Neural crest cell (in vitro differentiated cells): ENCODE measurements at places on chromosomes 5 and 9. TPM values are rescaled to one million over a fixed set of nuclear protein-coding genes. Genes with fewer than 3 reads are reported as not detected.

DNA sequence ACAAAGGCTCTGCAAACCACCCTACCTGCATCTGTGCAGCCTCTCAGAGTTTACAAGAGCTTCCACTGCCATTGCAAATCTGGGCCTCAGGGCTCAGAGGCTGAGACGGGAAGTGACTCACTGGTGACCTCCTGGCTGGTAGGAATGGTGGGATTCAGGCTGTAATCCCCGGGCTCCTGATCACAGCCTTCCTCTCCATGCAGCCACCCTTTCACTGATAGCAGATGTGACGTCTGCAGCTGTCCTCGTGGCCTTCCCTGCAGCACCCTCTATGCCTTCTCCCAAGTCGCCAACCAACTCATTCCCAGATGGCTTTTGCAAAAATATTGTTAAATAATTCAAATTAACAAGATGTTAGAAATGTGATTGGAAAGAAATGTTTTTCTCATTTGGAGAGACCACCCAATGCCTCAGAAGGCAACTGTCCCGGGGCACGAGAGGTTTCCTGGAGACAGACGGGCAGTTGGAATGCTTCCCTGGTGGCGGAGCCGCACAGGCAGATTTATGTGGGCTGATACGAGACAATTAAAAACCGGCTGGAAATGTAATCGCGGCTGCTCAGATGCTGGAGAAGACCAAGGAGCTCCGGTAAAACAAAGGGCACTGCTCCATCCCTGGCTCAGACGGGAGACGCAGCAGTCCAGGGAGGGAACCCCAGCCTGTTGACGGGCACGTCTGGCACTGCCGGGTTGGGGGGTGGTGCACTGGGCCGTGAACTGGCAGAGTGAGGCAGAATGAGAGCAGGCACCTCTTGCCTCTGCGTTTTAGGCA, 34.4 kb upstream of the SLC25A51 start:
- H3K4me1 ChIP-seq = peaks cover 39% of the 10 kb centered on the region
- H3K27me3 ChIP-seq = peaks cover 4% of the 10 kb centered on the region
- peak overlapping the region; percentile 39 for H3K4me3 ChIP-seq
- no peak for DNase-seq
- H3K36me3 ChIP-seq = no peaks in the 10 kb centered on the region
- H3K27ac ChIP-seq = peak overlapping the region; percentile 64

Gene RETREG1
- 4.6 and 6.2 TPM in 2 replicates for total RNA-seq

Gene RNF208
- total RNA-seq = 9.7 and 10.1 TPM in 2 replicates

DNA sequence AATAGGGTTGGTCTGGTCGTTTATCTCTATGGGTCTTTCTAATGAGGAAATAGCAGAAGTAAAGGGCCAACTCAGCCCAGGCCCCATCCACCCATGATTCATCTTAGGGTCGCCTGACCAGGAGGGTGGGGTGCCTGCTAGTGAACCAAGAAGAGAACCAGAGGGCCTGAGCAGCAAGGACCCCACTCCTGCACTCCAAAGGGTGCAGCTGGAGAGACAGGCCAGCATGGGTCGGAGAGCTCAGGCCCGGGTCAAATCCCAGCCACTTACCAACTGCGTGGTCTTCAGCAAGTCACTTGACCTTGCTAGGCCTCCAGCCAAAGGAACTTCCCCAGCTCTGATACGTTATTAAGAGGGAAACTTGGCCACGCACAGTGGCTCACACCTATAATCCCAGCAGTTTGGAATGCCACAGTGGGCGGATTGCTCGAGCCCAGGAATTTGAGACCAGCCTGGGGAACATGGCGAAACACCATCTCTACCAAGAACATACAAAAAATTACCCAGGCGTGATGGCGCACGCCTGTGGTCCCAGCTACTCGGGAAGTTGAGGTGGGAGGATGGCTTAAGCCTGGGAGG, 4.3 kb downstream of the BBLN start:
- peak overlapping the region; percentile 64 for H3K4me3 ChIP-seq
- H3K36me3 ChIP-seq = peaks cover 14% of the 10 kb centered on the region
- no peak overlapping the region for H3K27ac ChIP-seq
- no peaks in the 10 kb centered on the region for H3K27me3 ChIP-seq
- peaks cover 5% of the 10 kb centered on the region for H3K4me1 ChIP-seq
- DNase-seq = no peak

GRCh38 chr5:95252801-95253200, 32.1 kb downstream of the MCTP1 start:
- H3K4me3 ChIP-seq = no peak overlapping the region
- no peaks in the 10 kb centered on the region for H3K4me1 ChIP-seq
- H3K36me3 ChIP-seq = no peaks in the 10 kb centered on the region

GRCh38 chr5:180463916-180464602, 30.1 kb upstream of the CNOT6 start:
- no peak overlapping the region for H3K4me3 ChIP-seq
- H3K4me1 ChIP-seq = no peaks in the 10 kb centered on the region
- no peaks in the 10 kb centered on the region for H3K27me3 ChIP-seq
- no peak for DNase-seq
- no peaks in the 10 kb centered on the region for H3K36me3 ChIP-seq
- no peak overlapping the region for H3K27ac ChIP-seq

DNA sequence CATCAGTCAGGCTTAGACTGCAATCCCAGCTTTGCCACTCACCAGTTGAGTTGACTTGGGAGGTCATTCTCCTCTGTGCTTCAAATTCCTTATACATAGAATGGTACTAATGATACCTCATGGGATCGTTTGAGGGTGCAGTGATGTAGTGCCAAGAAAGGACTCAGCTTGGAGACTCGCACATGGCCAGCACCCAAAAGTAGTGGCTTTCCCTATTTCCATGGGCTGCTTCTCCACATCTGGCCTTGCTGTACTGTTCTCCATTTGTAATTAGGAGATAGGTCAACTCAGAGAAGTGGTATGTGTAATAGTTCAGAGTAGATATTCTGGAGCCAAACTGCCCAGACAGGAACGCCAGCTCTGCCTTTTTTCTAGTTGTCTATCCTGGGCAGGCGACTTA, 5.5 kb downstream of the CCL19 start:
- peaks cover 4% of the 10 kb centered on the region for H3K4me1 ChIP-seq
- no peak overlapping the region for H3K4me3 ChIP-seq
- no peak overlapping the region for H3K27ac ChIP-seq
- DNase-seq = no peak
- H3K27me3 ChIP-seq = no peaks in the 10 kb centered on the region

Gene BHMT
- not detected in 2 replicates for total RNA-seq

Gene LSM11
- 10.4 and 11.3 TPM in 2 replicates for total RNA-seq

DNA sequence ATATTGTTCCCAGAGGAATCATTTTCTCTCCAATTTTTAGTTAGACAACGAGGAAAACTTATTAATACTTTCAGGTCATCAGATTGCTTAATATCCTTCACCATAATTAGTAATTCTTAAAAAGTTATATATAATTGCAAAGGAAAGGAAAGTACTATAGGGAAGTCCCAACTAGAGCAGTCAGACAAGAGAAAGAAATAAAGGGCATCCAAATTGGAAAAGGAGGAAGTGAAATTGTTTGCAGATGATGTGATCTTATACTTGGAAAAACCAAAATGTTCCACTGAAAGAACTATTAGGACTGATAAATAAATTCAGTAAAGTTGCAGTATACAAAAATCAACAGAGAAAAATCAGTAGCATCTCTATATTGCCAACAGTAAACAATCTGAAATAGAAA, 223.5 kb upstream of the MEF2C start:
- no peaks in the 10 kb centered on the region for H3K27me3 ChIP-seq
- H3K27ac ChIP-seq = no peak overlapping the region
- no peaks in the 10 kb centered on the region for H3K36me3 ChIP-seq
- DNase-seq = no peak
- H3K4me3 ChIP-seq = no peak overlapping the region

Gene FAM78A
- total RNA-seq = 3.8 and 4.4 TPM in 2 replicates

- no peaks in the 10 kb centered on the region for H3K4me1 ChIP-seq
- no peak for DNase-seq
- no peak overlapping the region for H3K27ac ChIP-seq
- H3K36me3 ChIP-seq = no peaks in the 10 kb centered on the region
Measured at GRCh38 chr5:19795218-19795617, 192.8 kb downstream of the CDH18 start.

DNA sequence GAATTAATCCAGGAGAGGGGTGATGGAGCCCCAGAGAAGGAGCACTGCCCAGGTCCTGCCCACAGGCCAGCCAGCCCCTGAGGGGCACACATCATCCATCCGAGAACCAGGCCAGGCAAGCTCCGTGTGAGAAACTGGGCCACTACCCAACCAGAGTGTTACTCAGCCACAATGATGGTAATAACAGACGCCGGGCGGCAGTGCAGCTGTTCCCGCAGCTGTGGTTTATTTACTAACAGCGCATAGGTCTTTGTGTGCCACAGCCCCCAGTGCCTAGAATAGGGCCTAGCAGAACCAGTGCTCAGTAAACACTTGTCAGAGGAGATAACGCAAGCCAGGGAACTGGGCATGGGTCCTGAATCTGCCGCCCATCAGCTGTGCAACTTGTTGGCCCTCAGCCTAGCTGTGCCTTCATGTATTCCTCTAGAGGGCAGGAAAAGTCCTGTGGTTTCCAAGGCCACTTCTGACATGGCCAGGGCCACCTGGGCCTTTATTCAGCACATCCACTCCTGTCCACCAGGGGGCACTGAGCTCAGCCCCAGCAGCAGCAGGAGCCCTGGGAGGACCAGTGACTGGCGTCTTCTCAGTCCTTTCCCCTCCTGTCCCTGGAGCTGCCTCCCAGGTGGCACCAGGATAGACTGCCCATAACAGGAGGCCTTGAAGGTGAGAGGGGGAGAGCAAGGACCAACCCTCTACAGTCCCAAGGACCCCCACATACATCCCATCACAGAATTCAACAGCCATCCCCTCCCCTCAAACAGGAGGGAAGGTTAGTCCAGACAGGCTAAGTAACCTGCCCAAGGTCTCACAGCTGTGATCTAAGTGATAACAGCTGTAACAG, 2.1 kb downstream of the MXD3 start:
- H3K27me3 ChIP-seq = peaks cover 6% of the 10 kb centered on the region
- H3K4me1 ChIP-seq = peaks cover 46% of the 10 kb centered on the region
- peaks cover 12% of the 10 kb centered on the region for H3K36me3 ChIP-seq
- peak overlapping the region; percentile 50 for H3K27ac ChIP-seq

Gene HACD4
- 0.72 and 0.75 TPM in 2 replicates for total RNA-seq

- no peak for DNase-seq
- peaks cover under 1% of the 10 kb centered on the region for H3K36me3 ChIP-seq
- H3K27ac ChIP-seq = no peak overlapping the region
- no peak overlapping the region for H3K4me3 ChIP-seq
- H3K4me1 ChIP-seq = no peaks in the 10 kb centered on the region
- H3K27me3 ChIP-seq = no peaks in the 10 kb centered on the region
Measured at GRCh38 chr9:70006306-70006705, 37.3 kb upstream of the MAMDC2 start.

DNA sequence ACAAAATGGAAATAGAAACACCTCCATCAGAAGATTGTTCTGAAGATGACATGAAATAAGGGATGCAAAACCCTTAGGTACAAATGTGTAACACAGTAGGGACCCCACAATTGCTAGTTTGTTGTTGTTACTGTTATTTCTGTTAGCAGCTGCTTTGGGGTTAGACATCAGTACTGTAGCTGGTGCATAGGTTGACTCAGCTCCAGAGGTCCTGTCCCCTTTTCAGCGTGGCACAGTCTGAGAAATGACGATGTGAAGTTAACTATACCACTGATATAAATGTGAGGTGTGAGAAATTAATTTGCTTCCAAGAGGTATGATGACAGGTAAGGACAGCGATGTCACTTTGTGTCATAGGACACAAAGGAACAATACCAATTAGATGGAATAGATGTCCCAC, 384.6 kb upstream of the KLF4 start:
- no peaks in the 10 kb centered on the region for H3K36me3 ChIP-seq
- peaks cover 4% of the 10 kb centered on the region for H3K27me3 ChIP-seq
- no peak overlapping the region for H3K27ac ChIP-seq
- H3K4me3 ChIP-seq = no peak overlapping the region
- H3K4me1 ChIP-seq = peaks cover 4% of the 10 kb centered on the region
- no peak for DNase-seq
